ENCODE measurements at places on chromosomes 12 and 14. TPM values are rescaled to one million over a fixed set of nuclear protein-coding genes. Genes with fewer than 3 reads are reported as not detected.
A peak's percentile ranks its signal among the peaks of the same experiment; 100 is the strongest.

The PRIMA1 gene
- total RNA-seq: not detected

The SLC24A4 gene
- total RNA-seq: not detected

The RERG gene
- 1.6 TPM for total RNA-seq

The PRB2 gene
- total RNA-seq: not detected

The TUNAR gene
- total RNA-seq: 0.27 TPM

The RFX4 gene
- not detected for total RNA-seq

The GPR84 gene
- not detected for total RNA-seq

The STYK1 gene
- 1.1 TPM for total RNA-seq

The SERPINA12 gene
- not detected for total RNA-seq

The RFLNA gene
- 0.54 TPM for total RNA-seq

The CDCA3 gene
- 8.3 TPM for total RNA-seq

The SLC25A3 gene
- 726 TPM for total RNA-seq

The POTEM gene
- total RNA-seq: not detected

The CD4 gene
- 0.08 TPM for total RNA-seq

The WSCD2 gene
- not detected for total RNA-seq

The GRIP1 gene
- total RNA-seq: 4.2 TPM

- DNase-seq: no peak
Measured at GRCh38 chr14:25884657-25885056, 713.2 kb downstream of the NOVA1 start.

DNA sequence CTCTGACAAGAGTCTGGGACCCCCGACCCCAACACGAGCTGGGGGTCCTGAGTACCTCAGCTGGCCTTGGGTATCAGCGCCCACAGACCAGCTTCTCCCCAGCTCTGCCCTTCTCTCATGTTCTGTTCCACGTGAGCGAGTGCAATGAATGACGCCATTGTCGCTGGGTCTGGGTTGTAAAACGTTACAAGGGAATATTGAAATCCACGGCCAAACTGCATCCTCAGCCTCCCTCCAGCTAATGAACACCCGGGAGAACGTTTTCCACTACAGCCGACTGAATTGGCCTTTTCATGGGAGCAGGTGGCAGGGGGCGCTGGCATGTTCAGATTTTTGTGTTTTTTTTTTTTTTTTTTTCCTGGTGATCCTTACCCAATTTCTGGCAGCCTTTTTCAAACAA is 34.7 kb downstream of the TBX5 start:
- no peak for DNase-seq

GRCh38 chr12:93025145-93026103 is 96.3 kb upstream of the EEA1 start:
- DNase-seq: peak; percentile 26

DNA sequence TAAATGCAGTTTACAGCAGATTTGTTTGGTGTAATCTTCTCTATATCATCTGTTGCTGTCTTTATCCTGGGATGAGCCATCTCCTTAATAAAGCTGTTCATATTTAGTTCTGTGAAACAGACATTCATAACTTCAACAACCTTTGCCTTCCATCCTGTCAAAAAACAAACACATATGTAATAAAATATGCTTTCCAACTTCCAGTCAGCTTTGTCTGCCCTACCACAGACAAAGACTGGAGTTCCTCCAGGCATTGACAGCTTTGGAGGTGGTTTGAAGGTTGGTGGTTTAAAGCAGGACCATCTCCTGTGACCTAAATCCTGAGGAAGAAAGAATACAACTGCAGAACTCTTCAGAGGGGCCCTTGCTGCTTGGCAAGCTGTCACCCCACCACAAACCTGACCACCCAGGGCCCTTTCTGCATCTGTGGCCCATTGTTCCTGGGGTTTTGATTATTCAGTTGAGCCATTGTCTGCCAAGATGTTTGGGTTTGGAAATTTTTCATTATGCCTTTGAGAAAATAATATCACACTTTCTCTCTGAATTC is 28.2 kb upstream of the PTGR2 start:
- DNase-seq: no peak

DNA sequence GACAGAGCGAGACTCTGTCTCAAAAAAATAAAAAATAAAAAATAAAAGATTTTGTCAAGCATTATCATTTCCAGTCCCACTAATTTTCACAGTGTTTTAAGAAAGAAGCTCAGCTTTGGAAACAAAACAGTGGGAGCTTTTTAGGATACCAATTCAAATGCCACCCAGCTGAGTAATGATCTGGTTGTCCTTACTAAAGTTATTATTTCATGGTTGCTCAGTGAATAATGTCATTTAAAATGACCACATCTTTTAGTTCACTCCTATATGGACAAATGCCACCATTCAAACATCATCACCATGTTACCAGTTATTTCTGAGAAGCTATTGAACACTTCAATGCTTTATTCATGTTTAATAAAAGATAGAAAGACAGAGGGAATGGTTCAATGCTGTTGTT is 365.0 kb downstream of the CCER1 start:
- no peak for DNase-seq

GRCh38 chr14:94342334-94342934 is 19.3 kb upstream of the SERPINA6 start:
- DNase-seq: peak; percentile 98

DNA sequence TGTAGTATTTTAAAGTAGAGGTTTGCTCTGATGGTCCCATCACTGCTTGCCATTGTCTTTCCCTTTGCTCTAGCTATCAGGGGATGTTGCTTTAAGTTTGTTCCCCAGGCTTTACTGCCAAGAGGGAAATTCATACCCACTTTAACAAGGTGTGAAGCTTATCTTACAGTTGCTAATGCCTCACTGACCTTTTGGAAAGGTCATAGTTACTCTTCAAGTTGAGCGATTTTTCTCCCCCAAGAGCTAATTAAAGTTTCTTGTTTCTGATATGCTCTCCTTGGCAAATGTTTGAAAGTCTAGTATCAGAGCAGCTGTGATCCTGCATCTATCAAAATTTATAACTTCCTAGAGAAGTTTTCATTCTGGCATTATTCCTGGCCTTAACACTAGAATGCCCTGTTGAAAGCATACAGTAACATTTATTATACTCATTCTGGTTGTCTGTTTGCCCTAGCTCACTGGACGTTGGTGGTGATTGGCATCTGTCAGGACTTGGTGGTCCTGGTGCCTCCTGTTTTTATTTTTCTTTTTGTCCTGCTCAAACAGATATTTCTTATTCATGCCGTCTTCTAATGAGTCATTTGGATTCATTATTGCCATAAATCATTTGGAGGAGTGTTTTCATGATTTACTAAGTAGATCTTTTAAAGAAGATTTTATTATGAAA is 8.1 kb downstream of the ATP2A2 start:
- DNase-seq: no peak

DNA sequence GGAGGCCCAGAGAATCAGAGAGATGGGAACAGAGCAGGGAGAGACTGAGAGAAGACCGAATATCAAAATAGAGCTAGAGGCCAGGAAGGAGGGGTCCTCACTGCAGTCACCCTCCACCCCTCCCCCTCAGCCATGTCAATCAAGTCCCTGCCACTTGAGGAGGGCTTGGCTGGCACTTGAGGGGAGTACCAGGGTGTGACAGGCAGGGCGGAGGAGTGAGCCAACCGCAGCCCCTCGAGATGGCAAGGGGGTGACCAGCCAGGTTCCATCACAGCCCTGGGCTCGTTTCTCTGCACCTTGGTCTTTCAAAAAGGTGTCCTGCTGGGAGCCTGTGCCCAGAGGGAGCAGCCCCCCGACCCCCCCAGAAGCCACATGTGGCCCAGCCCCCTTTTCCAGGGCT is 4.2 kb downstream of the AQP5 start:
- DNase-seq: no peak

GRCh38 chr12:51076236-51076930 is 7.0 kb downstream of the CSRNP2 start:
- no peak for DNase-seq

- no peak for DNase-seq
Measured at GRCh38 chr14:30621354-30621939, 672 bp upstream of the SCFD1 start.

DNA sequence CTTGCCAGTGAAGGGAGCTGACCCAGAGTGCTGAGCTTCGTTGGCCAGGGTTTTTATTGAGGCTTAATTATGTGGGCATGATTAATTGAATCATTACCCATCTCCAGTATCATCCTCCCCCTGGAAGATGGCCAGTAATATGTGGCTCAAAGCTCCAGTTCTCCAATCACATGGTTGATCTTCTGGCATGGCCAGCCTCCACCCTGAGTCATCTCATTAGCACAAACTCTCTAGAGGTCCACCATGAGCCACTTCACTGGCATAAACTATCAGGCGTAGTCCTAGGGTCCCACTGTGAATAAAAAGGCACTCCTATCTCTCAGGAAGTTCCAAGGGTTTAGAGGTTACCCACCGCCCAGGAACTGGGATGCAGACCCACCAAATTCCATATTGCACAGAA is 135.0 kb downstream of the ANO6 start:
- no peak for DNase-seq

GRCh38 chr12:80935111-80935510 is 2.6 kb downstream of the LIN7A start:
- DNase-seq: no peak

DNA sequence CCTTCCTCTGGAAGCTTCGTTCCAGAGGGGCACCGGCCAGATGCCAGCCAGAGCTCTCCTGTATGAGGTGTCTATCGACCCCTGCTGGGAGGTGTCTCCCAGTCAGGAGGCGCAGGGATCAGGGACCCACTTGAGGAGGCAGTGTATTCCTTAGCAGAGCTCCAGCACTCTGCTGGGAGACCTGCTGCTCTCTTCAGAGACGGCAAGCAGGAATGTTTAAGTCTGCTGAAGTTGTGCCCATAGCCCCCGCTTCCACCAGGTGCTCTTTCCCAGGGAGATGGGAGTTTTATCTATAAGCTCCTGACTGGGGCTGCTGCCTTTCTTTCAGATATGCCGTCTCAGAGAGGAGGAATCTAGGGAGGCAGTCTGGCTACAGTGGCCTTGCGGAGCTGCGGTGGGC is 22.2 kb upstream of the NAV3 start:
- DNase-seq: no peak

- no peak for DNase-seq
Measured at GRCh38 chr14:22845821-22846625, 9.6 kb downstream of the MMP14 start.

GRCh38 chr12:69204191-69204590 is 35.2 kb upstream of the CPSF6 start:
- no peak for DNase-seq

GRCh38 chr12:76346798-76347420 is 1.3 kb downstream of the BBS10 start:
- peak; percentile 31 for DNase-seq

DNA sequence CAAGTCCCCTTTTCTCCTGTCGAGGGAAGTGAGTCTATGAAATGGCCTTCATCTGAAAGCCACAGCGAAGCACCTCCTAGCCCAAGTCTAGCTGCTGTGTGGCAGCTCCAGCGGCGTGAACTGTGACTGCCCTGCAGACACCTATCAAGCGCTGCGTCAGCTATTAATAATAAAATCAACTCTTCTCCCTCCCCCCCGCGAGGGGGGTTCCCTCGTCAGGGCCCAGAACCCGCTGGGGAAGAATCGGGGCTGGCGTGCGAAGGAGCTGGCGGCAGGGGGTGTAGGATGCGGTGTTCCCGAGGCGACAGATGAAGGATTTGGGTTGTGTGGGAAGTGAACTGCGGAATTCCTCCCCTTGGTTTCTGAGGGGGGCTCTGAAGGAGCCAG is 662 bp upstream of the ATP2A2 start:
- DNase-seq: no peak

GRCh38 chr12:32377344-32378055 is 21.9 kb upstream of the FGD4 start:
- no peak for DNase-seq

DNA sequence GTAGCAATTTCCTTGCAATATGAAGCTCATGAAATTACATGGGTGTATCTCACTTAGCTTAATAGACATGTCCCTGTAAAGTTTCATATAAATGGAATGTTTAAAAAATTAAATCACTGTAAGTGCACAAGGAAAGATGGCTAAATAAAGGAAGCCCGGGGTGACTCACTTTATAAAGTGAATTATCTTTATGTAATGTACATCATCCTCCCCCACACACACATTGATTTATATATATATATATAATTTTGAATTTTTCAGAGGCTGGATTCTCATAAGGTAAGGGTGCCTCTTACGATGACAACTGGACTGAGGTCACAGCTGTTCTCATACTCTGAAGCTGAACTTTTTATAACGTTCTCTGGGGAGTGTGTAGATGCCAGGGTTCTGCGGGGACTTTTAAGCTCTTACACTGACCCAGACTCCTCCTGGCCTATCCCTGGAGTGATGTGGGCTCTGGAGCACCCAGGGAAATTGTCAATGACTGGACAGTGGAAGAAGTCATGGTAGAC is 108.7 kb upstream of the HIF1A start:
- DNase-seq: no peak

DNA sequence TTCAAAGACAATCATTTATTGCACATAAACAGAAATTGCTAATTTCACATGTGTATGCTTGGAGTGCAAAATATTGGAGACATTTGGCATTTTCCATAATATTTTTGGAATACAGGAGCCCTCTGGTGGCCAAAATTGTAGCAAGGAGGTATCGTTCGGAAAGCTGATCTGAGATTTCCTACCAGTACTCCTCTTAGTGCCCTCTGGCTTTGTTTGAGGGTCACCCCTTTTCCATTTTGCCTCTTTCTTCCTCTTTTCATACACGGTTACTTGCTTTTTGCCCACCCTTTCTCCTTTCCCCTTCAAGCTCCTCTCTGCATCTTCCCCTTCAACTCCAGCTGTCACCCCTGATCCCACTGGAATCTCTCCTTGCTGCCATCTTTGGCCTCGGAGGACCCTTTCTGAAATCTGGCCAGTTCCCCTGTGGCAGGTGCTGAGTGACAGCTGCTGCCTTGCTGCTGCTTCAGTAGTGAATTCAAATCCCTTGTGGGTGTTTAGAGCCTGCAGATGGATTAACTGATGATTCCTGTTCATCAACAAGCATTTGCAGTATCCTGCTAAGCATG is 164.6 kb upstream of the PARP11 start:
- DNase-seq: no peak

DNA sequence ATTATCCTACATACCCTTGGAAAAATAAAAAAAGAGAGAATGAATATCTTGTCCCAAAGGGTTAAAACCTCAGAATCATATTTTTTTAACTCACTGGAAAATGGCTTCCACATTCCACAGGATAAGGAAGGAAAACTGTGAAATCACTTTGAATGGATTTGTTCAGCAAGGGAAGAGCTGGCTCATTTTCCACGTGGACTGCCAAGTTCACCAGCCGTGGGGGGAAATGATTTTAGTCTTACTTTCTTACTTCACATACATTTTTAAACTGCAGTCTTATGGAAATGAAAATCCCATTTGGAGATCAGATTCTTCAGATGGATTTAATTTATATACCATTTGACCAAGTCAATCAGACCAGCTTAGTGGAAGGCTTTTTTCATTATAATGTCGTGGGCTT is 29.9 kb upstream of the AEBP2 start:
- DNase-seq: no peak

- DNase-seq: no peak
Measured at GRCh38 chr12:105744371-105745058, 394.2 kb downstream of the NUAK1 start.

GRCh38 chr12:6825398-6826124 is 2.6 kb upstream of the P3H3 start:
- no peak for DNase-seq
